ENCODE measurements at places on chromosomes 4 and X.

DNA sequence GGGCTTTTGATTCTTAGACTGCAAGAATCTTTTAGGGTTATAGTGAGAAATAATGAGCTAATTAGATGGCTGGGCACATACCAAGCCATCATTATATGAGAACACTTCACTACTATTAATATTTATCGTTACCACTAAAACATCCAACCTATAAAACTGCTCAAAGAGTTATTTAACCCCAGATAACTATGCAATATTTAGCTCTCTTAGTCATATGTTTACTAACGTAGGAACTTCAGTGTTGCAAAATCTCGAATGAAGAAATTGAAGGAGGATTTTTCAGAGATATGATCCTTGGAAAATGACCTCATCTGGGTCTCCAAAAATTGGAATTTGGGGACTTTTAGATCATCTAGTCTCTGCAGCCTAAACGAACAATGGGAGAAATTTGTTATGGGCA is 265.0 kb upstream of the RPS6KA3 start:
- DNase-seq, result no peak

GRCh38 chr4:8305851-8306471 is 36.4 kb downstream of the HTRA3 start:
- DNase-seq, result no peak

DNA sequence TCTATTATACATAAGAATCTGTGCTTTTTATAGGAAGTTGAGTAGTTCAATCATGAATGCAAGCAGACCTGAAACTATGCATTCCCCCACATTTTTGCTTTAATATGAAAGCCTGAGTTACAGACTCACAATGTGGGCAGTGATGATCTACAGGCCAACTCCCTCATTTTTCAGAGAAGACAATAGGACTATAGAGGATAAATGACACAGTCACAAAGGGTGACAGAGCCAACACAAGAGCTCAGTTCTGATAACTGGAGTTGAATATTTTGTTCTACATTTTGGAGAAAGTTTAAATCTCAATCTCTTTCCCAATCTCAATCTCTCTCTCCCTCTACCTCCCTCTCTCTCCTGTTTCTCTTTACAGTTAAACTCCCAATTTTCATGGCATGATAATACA is 27.0 kb downstream of the MBNL3 start:
- DNase-seq, result no peak

GRCh38 chr4:8157496-8157895 is 1.1 kb downstream of the ABLIM2 start:
- DNase-seq, result no peak

DNA sequence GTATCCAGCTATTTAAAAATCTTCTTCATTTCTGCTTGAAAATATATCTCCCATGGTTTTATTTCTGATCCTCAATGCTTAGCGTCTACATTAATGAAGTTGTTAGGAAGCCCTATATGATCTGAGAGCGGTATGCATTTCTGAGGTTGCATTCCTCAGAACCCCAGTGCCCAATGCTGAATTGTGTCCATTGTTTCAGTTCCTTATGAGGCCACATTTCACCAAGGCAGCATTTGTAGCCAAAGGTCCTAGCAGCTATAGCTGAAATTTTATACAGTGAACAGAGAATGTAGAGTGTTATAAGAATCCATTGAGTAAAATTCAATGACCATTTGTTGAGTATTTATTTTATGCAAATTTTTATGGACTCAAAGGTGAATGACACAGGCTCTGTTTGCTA is 209.5 kb downstream of the PCDH7 start:
- no peak for DNase-seq

- no peak for DNase-seq
These were observed 89.2 kb downstream of the CDS1 start for GRCh38 chr4:84672177-84672576.

DNA sequence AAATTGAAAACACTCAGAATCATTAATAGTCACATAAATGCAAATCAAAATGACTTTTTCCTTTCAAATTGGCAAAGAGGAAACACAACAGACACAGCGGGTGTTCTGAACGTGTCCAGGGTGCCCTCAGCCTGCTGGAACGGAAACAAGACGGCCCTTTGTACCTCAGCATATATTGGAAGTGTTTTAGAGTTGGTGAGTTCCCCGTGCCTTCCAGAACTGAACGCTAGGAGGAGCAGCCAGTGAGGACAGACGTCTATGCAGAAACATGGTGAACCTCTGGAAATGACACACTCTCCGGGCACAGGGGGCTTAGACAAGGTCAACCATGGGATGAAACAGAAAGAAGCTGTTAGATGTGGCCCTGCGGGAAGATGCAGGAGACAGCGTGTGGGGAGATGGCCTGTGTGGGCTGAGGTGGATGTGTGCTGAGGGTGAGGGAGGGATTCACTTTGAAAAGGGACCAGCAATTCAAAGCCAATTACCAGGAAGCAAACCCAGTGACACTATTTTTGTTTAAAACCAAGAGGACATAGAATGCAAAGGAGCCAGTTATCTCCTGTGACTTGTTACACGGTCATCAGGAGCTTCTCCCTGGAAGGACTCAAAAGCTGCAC is 40.4 kb downstream of the RNF212 start:
- DNase-seq, result no peak

GRCh38 chr4:15002659-15003400 is 549 bp downstream of the CPEB2 start:
- DNase-seq, result no peak

DNA sequence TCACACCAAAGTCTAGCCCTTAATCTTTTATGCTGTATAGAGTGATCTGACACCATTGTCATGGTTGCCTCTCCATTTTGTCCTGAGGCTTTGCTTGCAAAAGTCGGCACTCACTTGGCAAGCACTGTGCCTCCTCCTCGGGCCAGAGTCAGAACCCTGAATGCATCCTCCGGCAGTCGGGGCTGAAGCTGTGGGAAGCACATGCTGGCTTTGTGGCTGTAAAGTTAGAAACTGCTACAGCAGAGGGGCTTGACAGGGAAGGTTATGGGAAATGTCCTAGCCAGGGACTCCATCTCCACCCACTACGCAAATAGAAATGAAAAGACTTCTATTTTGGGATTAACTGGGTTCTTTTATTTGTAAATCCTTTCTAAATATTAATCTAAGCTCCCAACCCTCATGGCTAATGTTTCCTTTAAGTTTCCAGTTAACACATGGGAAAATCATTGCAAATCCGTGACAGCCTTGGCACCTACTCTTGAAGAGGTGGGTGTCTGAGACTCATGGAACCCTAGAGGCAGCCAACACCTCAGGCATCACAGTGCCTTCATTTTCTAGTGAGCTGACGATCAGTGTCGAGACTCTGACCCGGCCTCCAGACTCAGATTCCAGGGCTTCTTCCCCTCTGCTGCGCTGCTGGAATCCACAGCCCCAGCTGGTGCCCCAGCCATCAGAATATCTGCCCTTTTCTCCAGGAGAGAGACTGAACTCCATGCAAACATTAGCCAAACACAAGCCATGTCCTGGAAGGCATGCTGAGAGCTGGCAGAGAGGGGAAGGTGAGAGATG is 7.9 kb upstream of the CLDN24 start:
- DNase-seq, result no peak

- no peak for DNase-seq
These were observed 37.2 kb downstream of the BTC start for GRCh38 chr4:74757136-74757535.

- peak; percentile 46 for DNase-seq
These were observed 247 bp upstream of the PPA2 start for GRCh38 chr4:105474099-105474518.

DNA sequence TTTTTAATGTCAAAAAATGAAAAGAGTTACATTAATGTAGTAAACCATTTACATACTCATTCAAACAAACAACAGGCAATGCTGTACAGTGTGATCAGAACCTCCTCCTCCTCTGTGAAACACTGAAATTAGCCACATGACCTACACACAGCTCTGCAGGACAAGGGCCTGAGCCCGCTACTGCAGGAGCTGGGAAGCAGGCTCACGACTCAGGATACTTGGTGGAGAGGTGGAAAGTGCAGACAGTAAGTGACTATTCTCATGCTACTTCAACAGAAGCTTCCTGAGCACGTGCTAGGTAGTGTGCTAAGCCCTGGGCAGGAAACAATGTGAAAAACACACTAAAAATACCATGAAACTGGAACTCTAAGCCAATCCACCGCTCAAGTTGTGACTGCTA is 56.8 kb downstream of the TAPT1 start:
- DNase-seq, result no peak

GRCh38 chr4:144589512-144589911 is 56.4 kb upstream of the HHIP start:
- no peak for DNase-seq

GRCh38 chrX:155956649-155957048 is 40.8 kb upstream of the IL9R start:
- DNase-seq, result no peak

GRCh38 chr4:189304167-189304566 is 636.5 kb upstream of the FRG1 start:
- DNase-seq, result no peak

GRCh38 chrX:153775293-153776119 is 5.3 kb upstream of the SRPK3 start:
- no peak for DNase-seq

DNA sequence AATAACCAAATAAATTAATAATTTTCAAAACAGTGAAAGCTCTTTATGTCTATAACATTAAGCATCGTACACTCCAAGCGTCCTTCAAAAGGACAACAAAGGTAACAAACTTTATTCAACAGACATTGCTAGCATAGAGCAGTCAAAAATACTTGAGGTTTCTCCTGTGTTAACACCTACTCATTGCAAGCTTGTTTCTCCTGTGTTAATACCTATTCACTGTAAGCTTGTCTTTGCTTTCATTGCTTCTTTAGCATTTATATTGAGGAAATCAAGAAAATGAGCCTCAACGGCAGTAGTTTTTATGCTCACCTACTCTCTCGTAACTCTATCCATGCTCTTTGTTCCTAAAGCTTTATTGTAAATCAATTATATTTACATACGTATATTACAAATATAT is 3.5 kb downstream of the SPOCK3 start:
- no peak for DNase-seq

- DNase-seq, result no peak
These were observed 502.9 kb upstream of the PCDH10 start for GRCh38 chr4:132646186-132646585.

DNA sequence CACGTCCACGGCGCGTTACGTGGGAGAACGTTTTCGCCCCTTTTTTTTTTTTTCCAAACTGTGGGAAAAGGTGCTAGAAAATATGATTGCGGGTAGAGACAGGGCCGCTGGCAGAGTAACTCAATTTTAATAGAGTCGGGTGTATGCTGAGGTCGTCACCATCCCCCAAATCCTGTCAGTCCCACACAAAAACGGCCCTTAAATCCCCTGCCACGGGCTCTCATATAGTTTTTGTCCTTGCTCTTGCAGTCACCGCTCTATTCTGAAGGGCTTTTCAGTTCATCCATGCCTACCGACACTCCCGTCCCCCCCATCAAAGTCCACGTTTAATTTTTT is 796 bp upstream of the MED14 start:
- DNase-seq, result no peak
